ENCODE measurements at places on chromosomes 5 and 9. TPM values are rescaled to one million over a fixed set of nuclear protein-coding genes. Genes with fewer than 3 reads are reported as not detected.

DNA sequence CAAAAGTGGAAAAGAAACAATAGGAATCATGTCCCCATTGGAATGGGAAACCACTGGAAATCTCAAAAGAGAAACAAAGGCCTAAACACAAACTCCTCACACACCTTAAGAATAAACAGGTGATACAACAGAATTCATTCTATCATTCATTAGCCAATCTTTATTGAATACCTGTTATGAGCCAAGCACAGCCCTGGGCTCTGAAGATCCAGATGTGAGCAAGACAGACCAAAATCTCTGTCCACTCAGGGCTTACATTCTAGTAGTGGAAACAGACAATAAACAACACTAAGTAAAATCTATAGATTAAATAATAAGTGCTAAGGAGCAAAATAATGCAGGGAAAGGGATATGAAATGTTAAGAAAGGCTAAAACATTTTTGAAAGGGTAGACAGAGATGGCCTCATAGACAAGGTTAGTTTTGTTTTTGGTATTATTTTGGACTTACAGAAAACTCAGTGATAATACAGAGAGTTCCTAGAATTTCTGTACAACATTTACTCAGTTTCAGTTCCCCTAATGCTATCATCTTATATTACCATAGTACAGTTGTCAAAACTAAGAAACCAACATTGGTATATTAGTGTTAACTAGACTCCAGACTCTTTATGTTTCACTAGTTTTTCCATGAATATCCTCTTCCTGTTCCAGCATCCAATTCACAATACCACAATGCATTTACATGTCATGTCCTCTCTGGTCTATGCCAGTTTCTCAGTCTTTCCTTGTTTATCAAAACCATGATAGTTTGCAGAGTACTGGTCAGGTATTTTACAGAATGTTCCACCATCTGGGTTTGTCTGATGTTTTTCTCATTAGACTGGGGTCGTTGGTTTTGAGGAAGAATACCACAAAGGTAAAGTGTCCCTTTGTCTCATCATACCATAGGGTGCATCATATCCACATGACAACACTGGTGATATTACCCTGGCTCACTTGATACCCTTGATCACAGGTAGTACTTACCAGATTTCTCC, 103.7 kb downstream of the SIL1 start:
- DNase-seq: no peak

Gene FAM219A
- 8.6 TPM for total RNA-seq

DNA sequence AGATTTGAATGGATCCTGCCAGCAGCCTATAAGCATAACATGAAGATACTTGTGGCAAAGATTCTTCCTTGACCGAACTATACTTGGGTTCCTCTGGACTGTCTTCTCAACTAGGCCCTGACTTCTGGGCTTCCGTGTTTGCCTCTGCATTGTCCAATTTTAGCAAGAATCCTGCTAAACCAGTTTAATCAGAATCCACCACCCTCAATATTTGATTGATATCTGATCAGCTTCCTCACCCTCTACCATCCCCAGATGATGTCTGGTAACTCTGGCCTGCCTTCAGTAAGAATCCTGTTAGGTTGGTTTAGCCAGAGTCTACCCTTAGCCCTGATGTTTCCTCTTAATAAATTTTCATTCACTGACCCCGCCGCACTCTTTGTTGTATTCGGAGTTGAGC, 54.4 kb upstream of the GALNT10 start:
- DNase-seq: no peak

- DNase-seq: no peak
Observed at GRCh38 chr5:585556-585955, 26.6 kb upstream of the CEP72 start.

Gene FOXD4L4
- total RNA-seq: 0.25 TPM

Gene NOXA1
- 41.5 TPM for total RNA-seq

GRCh38 chr5:124796495-124796894, 50.1 kb upstream of the ZNF608 start:
- no peak for DNase-seq

DNA sequence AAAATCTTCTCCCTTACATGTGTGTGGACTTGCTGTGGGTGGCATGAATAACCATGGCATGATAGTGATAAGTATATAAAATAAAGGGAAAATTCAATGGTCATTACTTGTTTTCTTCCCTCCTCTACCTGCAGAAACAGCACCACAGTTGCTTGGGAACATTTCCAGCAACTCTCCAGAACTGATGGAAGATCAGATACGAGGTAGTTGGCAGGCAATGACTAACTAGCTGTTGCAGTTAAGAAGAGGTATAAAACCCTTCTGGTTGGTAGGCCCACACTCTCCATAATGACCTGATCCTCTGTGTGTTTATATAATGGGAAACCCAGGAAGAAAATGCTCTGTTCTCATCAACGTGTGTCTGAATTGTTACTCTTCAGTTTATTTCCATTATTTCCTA, 185.9 kb downstream of the SYK start:
- DNase-seq: no peak

GRCh38 chr5:72605632-72606031, 98.4 kb upstream of the ZNF366 start:
- no peak for DNase-seq

DNA sequence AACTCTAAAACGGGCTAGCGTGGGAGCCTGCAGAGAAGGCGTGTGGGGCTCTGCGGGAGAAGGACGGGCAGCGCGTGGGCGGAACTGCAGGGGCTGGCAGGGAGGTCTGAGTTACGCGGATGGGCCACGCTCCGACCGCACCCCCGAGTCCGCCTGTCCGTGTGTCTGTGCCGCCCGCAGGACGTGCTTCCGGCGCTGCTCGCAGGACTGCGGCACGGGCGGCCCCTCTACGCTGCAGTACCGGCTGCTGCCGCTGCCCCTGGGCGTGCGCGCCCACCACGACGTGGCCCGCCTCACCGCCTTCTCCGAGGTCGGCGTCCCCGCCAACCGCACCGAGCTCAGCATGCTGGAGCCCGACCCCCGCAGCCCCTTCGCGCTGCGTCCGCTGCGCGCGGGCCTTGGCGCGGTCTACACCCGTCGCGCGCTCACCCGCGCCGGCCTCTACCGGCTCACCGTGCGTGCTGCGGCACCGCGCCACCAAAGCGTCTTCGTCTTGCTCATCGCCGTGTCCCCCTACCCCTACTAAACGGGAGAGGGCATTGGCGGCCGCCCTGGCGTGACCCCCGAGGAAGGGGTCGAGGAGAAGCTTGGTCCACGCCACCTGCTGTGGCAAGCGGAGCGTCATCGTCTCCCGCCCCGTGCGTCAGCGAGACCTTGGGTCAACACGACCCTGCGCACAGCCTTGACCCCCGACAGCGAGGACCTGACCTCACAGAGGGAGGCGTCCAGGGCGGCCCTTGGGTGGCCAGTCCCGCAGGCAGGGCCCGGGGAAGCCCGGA, 11.4 kb upstream of the ASS1 start:
- no peak for DNase-seq

DNA sequence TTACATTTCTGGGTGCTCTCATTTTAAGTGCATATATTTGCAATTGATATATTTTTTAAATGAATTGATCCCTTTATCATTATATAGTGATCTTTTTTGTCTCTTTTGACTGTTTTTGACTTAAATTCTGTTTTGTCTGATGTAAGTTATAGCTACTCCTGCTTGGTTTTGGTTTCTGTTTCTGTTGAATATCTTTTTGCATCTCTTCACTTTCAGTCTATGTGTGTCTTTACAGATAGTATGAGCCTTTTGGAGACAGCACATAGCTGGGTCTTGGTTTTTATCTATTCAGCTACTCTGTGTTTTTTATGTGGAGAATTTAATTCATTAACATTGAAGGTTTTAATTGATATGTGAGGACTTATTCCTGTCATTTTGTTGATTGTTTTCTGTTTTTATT, 311.3 kb downstream of the SPATA31D1 start:
- DNase-seq: no peak

DNA sequence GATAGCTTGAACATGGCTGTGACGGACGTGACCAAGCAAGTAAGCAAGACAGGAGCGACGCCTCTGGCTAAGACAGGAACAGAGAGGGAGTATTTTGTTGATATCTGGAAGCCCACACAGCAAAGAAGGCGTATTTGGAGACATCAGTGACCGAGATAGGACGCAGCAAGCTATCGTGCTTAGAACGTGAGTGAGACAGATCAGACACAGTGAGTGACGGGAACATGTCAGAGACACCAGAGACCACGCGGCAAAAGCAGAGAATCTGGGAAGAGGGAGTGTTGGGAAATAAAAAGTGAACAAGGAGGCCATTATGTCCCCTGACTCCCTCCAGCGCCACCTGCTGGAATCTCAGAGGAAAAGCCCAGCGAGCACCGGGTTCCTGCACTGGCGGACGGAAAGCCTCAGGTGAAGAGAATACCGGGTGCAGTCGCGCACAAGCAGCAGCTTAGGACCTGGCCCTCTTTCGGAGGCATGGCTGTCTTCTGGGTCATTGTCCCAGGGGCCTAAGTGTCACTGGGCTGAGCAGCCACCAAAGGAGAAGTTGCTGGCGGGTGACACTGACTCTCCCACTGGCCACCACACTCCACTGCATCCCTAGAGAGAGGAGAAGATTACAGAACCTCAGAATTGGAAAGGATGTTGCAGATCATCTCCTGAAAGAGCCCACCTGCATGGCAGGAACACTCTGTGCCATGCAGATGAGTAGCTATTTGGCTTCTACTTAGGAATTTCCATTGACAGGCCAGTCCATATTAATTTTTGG, 99.1 kb downstream of the FBXO38 start:
- DNase-seq: peak; percentile 27

DNA sequence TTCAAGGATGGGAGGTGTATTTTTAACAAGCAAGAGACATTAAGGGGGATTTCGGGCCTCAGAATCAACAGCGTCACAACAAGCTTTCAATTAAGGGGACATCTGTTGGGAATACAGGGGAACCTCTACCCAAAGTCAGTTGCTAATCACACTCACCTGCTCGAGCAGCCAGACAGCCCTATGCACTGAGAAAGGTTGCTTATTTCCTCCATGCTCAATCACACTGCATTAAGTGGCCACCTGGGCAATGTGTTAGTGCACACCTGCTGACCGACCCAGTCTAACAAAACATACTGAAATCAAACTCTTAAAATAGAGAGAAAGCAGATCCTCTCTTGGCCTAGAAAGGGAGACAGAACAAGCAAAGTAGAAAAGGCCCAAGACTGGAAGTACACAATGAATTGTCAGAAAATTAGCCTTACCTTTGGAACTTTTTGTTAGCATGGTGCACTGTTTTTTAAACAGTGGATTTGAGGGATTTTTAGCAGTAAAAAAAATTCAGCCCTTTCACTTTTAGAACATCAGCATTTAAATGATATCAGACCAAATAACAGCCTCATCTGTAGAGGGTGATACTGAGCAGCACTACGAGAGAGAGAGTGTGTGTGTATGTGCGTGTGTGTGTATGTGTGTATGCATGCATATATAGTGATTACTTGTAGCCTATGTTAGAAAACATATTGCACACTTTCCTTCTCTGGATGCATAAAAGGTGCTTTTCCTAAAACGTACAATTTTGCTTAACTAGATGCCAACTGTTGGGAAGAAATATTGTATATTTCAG, 1118.6 kb upstream of the DMAC1 start:
- no peak for DNase-seq

DNA sequence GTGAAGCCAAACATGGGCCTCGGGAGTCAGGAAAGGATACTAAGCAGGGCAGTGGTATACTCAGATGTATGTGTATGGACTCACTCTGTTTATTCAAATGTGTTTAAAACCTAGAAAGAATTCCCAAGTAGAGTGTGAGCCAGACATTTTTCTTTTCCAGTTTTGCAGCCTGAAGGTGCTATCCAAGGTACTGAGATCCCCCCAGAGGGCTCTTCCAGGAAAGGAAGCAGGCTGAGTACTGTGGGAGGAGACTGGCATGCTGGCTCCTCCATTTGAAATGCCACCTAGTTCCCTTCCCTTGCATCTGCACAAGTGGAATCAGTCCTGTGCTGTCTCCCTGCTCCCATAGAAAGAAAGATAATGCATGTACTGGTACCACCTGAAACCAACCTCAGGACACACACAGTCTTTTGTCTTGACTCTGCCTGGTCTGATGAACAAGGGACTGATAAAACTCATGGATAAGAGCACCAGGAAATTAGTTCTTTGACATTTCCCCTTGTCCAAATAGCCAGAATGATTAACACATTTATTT, 85.9 kb downstream of the HRH2 start:
- no peak for DNase-seq

GRCh38 chr5:21895766-21896350, 957.3 kb downstream of the CDH12 start:
- DNase-seq: no peak

- no peak for DNase-seq
Observed at GRCh38 chr5:31355337-31355736, 161.9 kb downstream of the CDH6 start.

DNA sequence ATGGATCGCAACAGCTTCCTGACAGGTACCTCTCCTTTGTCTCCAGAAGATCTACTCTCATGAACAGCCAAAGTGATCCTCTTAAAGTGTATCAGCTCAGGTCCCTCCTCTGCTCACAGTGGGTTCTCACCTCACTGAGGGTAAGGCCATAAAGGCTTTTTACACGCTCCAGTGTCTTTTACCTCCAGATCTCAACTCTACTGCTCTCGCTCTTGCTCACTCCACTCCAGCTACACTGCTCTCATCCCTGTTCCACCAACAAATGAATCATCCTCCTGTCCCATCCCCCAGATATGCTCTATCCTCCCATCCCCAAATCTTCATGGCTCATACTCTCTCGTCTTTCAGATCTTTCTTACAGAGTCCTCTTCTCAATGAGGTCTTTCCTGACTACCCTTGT, 248.6 kb upstream of the EFNA5 start:
- DNase-seq: no peak

DNA sequence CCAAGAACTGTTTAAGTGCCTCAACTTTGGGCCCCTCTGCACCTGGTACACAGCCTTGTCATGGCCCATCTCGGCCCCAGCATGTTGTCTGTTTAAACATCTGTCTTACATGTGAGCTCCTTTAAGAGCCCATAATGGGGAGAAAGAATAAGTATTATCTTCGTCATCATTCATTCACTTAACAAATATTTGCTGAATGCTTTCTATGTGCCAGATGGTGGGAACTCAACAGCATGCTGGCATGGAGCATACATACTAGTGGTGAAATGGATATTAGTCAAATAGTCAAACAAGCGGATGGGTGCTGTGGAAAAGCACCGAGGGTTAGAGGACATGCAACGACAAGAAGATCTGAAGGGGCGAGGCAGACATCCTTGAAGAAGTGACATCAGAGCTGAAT, 54.5 kb downstream of the GABBR2 start:
- no peak for DNase-seq

Gene PCDHGB6
- 8.5 TPM for total RNA-seq

Gene LMAN2
- total RNA-seq: 139 TPM

DNA sequence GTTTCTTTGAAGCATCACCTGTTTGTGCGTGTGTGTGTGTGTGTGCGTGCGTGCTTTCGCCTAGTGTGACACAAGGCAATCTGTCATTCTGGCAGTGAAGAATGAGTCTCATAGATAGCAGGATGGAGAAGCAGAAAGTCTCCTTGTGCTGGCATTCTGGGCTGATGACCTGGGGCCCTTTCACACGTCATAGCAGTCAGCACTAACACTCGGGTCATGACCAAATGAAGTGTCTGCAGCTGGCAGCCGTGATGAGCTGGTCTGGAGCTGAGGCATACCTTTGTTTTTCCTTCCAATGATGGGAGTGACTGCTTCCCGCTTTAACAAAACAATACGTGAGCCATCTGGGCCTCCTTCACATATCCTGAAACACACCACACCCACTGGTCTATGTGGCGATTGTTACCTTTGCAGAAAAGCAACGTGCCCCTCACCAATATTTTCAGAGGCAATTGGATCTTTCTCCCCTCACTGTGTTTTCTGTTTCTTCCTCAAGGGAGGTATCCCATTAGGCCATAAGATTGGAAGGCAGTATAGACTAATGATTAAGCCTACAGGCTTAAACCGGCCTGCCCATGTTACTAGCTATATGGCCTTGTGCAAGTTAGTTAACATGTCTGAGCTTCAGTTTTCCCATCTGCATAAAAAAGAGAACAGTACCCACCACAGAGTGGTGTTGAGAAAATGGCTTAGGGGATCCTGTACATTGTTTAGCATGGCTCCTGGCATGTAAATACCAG, 88.8 kb downstream of the SREK1 start:
- DNase-seq: no peak
